ENCODE measurements at places on chromosomes 1 and 21. TPM values are rescaled to one million over a fixed set of nuclear protein-coding genes. Genes with fewer than 3 reads are reported as not detected.

USP48 gene
- 53.6 TPM for total RNA-seq

OR6K6 gene
- not detected for total RNA-seq

RNU1-1 gene
- under 0.01 TPM for total RNA-seq

GSTM1 gene
- not detected for total RNA-seq

FBXO2 gene
- 4.3 TPM for total RNA-seq

GNG4 gene
- total RNA-seq = 1.5 TPM

PGLYRP3 gene
- total RNA-seq = not detected

SPATC1L gene
- total RNA-seq = 8.2 TPM

AKR7A3 gene
- total RNA-seq = 1.8 TPM
